ENCODE measurements at places on chromosomes 16 and 17. TPM values are rescaled to one million over a fixed set of nuclear protein-coding genes. Genes with fewer than 3 reads are reported as not detected.

The NOXO1 gene
- total RNA-seq: 0.48 TPM

The TBC1D3K gene
- not detected for total RNA-seq

The CHP2 gene
- total RNA-seq: not detected

The RRAD gene
- total RNA-seq: 0.88 TPM

The CLEC18C gene
- total RNA-seq: 0.79 TPM

The RAMP2 gene
- not detected for total RNA-seq

DNA sequence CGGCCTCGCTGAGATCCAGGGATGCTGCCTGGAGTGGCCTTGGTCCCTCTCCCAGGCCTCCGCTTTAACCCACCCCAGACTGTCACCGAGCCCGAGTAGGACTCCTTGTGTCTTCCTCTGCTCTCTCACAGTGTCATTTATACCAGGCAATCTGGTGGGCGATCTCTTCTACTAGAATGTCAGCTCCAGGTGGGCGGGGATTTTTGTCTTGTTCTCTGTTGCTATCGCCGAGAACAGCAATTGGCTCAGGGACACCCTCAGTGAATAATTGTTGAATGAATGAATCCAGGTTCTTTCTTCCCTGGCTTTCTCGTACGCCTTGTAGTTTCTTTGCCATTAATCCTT, 591 bp downstream of the DHX38 start:
- no peaks in the 10 kb centered on the region for H3K27me3 ChIP-seq
- peak overlapping the region; percentile 95 for H3K27ac ChIP-seq
- H3K4me3 ChIP-seq: peak overlapping the region; percentile 84
- H3K4me1 ChIP-seq: peaks cover 28% of the 10 kb centered on the region
- DNase-seq: no peak
- H3K36me3 ChIP-seq: peaks cover 41% of the 10 kb centered on the region

DNA sequence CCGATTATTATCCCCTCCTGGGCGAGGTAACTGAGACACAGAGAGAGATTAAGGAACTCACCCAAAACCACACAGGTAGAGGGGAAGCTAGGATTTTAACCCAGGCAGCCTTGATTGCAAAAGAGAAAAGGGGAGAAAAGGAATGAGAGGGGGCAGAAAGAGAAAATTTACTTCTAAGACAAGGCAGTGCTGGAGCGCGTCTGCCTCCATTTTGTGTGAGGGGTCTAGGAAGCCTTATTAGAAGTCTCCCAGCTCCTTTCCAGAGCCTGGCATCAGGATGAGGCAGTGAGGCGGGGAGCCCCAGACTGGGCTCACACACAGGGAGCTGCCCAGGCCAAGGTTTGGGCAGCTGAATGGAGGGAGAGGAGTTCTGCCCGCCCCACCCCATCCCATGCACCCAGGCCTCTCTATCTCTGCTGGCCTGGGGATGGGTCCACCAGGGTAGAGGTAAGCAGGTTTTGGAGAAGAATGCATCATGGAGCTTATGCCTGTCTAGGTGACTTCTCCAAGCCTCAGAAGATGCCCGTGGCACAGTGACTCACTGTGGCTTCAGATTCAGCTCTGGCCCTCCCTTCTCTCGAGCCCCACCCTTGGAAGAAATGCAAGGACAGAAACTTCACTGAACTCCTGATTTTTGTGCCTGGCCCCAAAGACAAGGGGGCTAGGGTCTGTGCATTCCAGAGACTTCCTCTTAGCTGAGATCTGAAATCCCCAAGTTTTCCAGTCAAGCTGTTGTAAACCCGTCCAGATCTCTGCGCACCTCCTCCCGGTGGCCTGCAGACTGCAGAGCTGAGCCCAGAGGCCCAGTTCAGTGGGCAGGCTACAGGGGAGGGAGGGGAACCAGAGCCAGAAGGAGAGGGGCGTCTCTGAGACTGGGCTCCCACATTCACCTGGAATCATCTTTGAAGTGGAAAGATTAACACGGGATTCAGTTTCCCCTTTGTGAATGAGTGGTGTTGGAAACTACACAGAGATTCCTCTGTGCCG, 95.1 kb upstream of the CDH5 start:
- peaks cover 6% of the 10 kb centered on the region for H3K4me1 ChIP-seq
- no peaks in the 10 kb centered on the region for H3K36me3 ChIP-seq

- no peak overlapping the region for H3K4me3 ChIP-seq
- no peaks in the 10 kb centered on the region for H3K36me3 ChIP-seq
- H3K27ac ChIP-seq: peak overlapping the region; percentile 49
- no peaks in the 10 kb centered on the region for H3K27me3 ChIP-seq
- DNase-seq: peak; percentile 31
- H3K4me1 ChIP-seq: peaks cover 23% of the 10 kb centered on the region
Measured at GRCh38 chr17:83053739-83054451, 25.5 kb upstream of the METRNL start.

DNA sequence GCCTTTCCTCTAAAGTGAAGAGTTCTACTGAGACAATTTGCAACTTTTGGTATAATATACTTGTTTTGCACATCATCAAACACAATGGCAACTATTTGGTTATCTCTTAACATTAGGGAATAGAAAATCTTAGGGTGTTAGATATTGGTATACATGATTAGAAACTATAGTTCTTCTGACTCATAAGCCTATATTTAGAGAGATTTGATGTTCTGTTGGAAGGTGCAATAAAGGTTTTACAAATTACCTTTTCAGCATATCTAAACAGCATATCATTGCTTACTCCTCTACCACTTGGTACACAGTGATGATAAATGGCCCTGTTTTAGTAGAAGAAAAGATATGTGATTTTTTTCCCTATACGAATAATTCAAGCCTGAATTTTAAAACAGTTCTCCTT, 6.2 kb downstream of the EVI2B start:
- no peaks in the 10 kb centered on the region for H3K27me3 ChIP-seq
- no peak overlapping the region for H3K4me3 ChIP-seq
- H3K27ac ChIP-seq: no peak overlapping the region
- H3K36me3 ChIP-seq: peaks cover 23% of the 10 kb centered on the region
- peaks cover 44% of the 10 kb centered on the region for H3K4me1 ChIP-seq
- DNase-seq: no peak

DNA sequence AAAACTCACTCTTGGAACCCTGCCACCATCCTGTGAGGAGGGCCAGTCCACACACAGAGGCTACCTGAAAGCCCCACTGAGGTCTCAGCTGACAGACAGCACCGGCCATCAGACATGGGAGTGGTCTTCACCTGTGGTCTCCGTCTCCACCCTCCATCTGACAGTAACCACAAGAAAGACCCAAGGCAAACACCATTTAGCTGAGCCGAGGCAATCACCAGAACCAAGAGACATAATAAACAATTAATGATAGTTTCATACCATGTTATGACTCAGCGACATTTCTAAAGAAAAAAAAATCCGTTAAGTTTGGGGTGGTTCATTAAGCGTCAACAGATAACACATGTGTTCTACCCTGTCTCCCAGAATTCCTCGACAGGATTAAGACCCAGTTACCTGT, 6.1 kb upstream of the EVPLL start:
- no peak overlapping the region for H3K4me3 ChIP-seq
- no peak overlapping the region for H3K27ac ChIP-seq
- no peaks in the 10 kb centered on the region for H3K27me3 ChIP-seq
- no peak for DNase-seq

DNA sequence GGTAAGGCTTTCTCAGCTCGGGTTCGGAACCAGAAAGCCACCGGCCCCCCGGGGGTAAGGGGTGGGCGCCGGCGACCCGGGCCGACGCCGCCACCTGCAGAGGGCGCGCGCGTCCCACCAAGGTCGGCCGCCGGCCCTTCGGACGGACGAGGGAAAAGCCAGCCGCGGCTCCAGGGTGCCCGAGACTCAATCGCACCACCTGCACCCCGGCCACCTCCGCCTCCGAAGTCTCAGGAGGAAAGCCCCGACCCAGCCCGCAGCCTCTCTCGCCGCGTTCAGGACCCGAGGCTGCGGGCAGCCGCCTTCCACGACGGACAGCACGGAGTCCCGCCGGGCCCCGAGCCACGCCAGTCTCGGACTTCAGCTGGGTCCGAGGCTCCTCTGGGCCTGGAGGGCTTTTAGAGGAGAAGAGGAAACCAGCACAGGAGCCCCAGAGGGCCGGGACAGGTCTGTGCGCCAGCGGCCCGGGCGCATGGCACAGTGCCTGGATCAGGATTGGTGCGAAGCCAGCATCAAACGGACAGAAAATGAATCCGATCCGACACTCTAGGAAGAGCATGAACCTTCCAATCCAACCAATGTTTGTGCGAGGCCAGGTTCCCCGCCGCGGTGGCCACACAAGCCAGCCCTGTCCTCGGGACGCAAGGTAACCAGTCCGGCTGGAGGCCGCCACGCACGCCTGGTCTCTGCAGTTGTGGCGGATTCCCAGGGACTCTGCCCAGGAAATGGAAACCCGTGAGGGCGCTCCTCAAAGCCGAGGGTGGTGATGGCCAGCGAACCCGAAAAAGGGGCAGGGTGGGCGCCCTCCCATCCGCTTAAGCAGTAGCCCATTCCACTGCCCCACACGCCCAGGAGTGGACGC, 6.7 kb downstream of the CBX8 start:
- no peak overlapping the region for H3K4me3 ChIP-seq
- peaks cover 20% of the 10 kb centered on the region for H3K4me1 ChIP-seq
- peaks cover 33% of the 10 kb centered on the region for H3K27me3 ChIP-seq
- no peaks in the 10 kb centered on the region for H3K36me3 ChIP-seq
- no peak overlapping the region for H3K27ac ChIP-seq

- no peaks in the 10 kb centered on the region for H3K36me3 ChIP-seq
- no peak overlapping the region for H3K27ac ChIP-seq
- peak overlapping the region; percentile 24 for H3K4me3 ChIP-seq
- H3K27me3 ChIP-seq: no peaks in the 10 kb centered on the region
- no peak for DNase-seq
- H3K4me1 ChIP-seq: peaks cover 16% of the 10 kb centered on the region
Measured at GRCh38 chr17:64455993-64456885, 7.3 kb downstream of the MILR1 start.

DNA sequence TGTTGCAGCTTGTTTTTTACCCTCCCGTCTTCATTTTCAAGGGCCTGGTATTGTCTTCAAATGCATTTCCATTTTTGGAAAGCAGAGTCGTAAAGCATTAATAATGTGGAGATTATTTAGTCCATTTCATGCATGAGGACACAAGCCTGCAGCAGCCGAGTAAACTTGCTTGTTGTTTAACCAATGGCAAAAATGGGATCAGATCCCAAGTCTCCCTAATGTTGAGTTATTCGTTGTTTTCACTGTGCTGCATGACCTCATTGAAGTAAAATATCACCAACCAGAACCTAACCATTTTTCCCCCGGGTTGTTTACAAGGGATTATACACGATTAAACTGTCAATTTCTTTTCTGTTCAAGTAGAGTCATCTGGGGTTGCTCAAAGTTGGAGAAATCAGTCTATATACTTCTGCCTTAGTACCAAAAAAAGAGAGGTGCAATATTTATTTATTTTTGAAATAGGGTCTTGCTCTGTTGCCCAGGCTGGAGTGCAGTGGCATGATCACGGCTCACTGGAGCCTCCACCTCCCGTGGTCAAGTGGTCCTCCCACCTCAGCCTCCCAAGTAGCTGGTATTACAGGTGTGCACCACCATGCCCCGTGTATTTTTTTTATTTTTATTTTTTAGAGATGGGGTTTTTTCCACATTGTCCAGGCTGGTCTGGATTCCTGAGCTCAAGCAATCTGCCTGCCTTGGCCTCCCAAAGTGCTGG, 12.4 kb downstream of the AMZ2 start:
- DNase-seq: no peak
- no peak overlapping the region for H3K27ac ChIP-seq
- H3K4me3 ChIP-seq: no peak overlapping the region
- H3K36me3 ChIP-seq: no peaks in the 10 kb centered on the region
- no peaks in the 10 kb centered on the region for H3K27me3 ChIP-seq
